ENCODE measurements at places on chromosomes 13 and 19. TPM values are rescaled to one million over a fixed set of nuclear protein-coding genes. Genes with fewer than 3 reads are reported as not detected.

DNA sequence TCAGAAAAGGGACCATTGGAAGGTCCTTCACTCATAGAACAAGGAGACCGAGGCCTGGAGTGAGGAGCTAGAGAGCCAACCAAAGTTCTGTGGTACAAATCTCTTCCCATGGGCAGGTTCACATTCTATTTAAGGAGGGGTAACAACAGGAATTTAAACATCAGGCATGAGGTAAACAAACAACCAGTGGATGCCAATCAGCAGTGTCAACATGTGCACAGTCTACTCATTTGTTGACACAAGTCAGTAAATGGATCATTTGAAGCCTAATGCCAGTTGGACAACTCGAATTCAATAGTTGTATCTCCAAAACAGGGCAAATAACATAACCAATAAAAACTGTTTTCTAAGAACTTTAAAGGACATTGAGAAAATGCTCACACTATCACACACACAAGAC is 6.3 kb upstream of the DOCK9 start:
- DNase-seq = no peak

- DNase-seq = no peak
Measured at GRCh38 chr13:99218969-99219368, 18.3 kb downstream of the UBAC2 start.

The FAM216B gene
- total RNA-seq = not detected

DNA sequence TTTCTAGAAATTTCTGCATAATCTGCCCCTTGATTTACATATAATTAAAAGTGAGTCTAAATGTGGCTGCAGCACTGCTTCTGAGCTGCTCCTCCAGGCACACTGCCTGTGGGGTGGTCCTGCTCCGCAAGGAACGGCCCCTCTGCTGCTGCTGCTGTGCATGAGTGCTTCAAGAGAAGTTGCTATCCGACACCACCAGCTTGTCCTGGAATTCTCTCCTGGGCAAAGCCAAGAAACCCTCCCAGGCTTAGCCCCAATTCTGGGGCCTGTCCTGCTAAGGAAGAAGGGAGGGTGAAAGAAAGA is 7.5 kb upstream of the PDCD5 start:
- no peak for DNase-seq

DNA sequence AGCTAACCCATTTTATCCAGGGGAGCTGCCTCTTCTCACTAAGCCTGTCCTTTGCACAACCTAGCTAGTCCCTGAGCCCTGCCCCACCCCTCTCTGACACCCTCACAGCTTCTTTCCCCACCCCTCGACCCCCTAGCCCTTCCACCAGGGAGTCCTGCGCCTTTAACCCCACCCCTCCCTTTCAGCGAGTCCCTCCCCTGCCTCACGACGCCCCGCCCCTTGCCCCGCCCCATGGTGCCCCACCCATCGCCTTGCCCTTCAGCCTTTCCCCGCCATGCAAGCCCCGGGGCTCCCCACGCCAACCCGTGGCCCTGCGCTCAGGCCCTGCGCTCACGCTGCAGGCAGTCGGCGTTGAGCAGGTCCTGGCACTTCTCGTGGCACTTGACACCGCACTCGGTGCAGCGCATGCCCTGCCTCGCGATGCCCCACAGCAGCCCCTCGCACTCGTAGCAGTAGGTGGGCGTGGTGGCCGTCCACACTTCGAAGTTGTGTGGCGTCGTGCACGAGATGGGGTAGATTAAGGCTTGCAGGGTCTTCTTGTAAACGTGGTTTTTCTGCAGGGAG is 40.0 kb downstream of the UNC13A start:
- no peak for DNase-seq

- no peak for DNase-seq
Measured at GRCh38 chr19:17058236-17058635, 17.0 kb downstream of the HAUS8 start.

- no peak for DNase-seq
Measured at GRCh38 chr13:33207615-33207961, 78.0 kb downstream of the STARD13 start.

The UGGT2 gene
- total RNA-seq = 31.4 TPM

DNA sequence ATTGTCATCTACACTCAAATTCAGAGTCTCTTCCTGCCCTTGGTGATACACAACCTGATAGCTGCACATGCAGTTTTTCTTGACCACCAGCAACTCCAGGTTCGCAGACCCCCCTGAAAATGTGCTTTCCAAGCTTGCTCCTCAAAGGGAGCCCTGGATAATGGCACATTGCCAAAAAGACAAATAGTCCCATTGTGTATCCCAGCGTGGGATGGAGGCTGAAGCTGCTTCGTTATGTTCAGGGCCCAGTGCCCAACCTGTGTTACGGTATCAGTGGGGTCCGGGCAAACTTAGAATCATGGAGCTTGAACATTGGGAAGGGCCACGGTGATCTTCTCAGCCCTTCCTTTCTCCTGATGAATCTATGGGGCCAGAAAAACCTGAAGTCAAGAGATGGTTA is 173.0 kb downstream of the TEX29 start:
- no peak for DNase-seq

The ZNF302 gene
- 22.5 TPM for total RNA-seq

GRCh38 chr19:55116232-55116858 is 1.1 kb downstream of the PPP1R12C start:
- DNase-seq = peak; percentile 14

DNA sequence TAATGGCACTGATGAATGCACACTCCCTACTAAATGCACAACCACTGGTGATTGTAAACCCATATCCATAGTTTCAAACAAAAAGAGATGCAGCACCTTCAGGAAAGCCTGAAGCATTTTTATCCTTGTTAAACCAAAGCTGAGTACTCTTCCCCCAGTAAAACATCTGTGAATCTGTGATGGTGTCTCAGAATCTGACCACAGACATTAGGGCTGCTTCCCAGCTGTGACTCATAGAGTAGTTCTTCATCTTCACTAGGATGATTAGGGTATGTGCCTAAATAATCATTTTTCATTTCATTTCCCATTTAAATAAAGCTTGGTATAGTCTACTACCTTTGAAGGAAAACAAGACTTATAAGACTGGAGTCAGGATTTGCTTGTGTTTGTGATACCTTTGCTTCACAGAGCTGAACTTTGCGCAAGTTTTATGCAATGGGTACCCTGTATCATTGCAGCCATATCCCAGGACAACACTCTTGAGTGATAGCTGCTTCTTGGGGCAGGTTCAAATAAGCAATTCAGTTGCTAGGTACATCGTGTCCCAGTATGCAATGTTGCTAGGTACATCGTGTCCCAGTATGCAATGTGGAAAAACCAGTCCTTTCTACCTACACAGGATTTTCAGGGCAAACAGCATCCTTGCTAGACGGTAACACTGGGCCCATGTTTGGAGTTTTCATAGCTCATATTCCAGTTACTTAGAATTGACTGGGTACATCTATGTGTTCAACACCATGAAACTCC is 277.1 kb downstream of the IRS2 start:
- DNase-seq = no peak

DNA sequence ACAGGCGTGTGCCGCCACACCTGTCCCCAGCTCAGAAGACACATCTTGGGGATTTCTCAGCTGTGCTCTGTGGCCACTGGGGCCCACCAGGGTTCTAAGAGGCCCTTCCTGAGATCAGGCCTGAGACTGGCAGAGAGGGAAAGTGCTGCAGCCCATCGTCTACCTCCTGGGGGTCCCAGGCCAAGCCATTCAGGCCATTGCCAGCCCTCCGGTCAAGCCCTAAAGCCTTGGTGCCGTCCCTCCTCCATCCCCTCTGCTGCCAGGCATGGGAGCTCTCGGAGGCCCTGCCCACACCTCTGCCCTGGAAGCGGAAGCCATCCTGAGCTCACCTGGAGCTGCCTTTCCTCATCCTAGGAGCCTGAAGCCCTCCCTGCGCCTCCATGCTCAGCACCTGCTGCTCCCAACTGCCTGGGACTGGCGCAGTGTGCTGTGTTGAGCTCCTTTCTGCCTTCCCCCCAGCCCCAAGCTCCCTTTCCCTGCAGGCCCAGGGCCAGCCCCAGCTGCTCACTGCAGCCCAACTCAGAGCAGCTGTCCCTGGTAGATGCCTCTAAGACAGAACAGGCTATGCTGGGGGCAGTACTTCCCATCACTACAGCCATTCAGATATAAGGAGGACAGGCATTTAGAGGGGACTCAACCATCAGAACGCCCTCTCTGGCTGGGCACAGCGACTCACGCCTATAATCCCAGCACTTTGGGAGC is 2.9 kb downstream of the SLC7A9 start:
- no peak for DNase-seq

- no peak for DNase-seq
Measured at GRCh38 chr19:51060973-51061372, 3.9 kb downstream of the KLK13 start.

- no peak for DNase-seq
Measured at GRCh38 chr19:43329989-43330388, 23.5 kb upstream of the CD177 start.

- no peak for DNase-seq
Measured at GRCh38 chr13:34172048-34172447, 354.1 kb downstream of the RFC3 start.

The SMARCA4 gene
- 76.1 TPM for total RNA-seq

- DNase-seq = no peak
Measured at GRCh38 chr13:28582225-28582891, 76.6 kb upstream of the POMP start.

DNA sequence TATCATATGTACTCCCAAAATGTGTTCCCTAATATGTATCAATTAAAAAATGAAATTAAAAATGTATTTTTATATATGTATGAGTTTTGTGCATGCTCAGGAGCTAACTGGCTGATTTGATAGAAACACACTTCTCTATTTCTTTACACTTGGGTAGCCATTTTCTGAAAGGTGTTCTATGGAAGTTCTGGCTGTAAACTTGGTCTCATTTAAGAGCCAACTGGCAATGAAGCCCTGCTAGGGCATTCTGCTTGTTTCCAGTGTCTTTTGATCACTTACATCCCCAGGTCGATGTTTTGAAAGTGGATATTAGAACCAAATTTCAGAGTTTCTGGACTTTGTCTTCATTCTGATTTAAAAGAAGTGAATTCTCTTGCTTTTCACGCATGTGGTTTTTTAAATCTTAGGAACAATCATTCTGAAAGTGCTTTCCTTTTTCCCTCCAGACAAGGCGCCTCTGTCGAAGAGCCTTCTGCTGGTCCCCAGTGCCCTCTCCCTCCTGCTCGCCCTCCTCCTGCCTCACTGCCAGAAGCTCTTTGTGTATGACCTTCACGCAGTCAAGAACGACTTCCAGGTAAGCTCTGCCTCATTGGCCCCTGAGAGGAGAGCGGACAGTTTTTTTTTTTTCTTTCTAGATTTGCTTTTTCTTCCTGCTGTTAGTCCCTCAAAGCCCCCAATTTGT is 20.1 kb downstream of the GPR18 start:
- DNase-seq = no peak

DNA sequence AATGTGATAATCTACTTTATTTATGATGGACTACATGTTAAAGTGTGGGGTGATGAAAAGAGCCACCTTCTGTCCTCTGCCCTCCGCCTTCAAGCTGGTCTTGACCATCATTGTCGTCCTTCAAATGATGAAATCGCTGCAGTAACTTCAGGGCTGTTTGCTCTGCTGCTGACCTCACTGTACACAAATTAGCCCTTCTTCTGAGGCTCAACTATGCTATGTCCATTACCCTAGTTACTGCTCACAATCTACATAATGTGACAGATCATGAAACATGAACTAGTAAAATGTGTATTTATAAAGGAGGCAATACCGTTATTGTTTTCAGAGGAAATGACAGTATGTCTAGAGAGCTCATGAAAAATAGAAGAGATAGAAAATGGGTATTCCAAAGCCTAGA is 145.9 kb downstream of the RFC3 start:
- no peak for DNase-seq

DNA sequence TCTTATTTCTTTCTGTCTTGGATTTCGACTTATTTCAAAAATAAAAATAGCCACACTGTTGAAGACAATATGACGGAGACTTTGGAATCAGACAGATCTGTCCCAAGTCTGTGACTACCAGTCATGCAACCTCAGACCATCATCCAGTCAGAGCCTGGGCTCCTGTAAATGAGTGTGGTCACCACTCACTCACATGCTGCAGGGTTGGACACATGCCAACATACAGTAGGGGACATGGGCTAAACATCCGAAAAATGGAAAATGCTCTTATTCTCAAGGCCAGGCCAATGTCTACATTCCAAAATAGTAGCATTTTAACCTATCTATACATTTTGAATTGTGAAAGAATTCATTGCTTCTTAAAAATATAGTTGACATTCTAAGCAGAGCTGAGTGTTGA is 75.5 kb upstream of the EDNRB start:
- DNase-seq = no peak

DNA sequence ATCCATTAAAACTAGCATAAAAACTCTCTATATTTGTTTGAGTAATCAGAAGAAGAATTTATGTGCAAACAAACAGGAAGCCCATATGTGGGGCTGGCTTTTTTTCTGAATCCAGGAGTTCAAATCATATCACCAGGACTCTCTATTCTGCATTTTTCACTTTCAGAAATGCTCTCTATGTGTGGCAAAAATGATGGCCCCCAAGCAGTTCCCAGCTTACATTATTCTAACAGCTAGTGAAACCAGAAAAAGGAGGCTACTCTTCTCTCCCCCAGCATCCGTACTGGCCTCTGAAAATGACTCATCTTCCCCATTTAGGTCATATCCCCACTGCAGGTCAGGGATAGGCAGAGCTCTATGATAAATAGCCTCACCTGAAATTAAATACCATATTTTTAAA is 20.4 kb downstream of the RBM26 start:
- DNase-seq = no peak

GRCh38 chr13:42049454-42049813 is 986 bp downstream of the DGKH start:
- DNase-seq = no peak

The S1PR2 gene
- 1.9 TPM for total RNA-seq

The C5AR1 gene
- 3.1 TPM for total RNA-seq

The GNA15 gene
- not detected for total RNA-seq

DNA sequence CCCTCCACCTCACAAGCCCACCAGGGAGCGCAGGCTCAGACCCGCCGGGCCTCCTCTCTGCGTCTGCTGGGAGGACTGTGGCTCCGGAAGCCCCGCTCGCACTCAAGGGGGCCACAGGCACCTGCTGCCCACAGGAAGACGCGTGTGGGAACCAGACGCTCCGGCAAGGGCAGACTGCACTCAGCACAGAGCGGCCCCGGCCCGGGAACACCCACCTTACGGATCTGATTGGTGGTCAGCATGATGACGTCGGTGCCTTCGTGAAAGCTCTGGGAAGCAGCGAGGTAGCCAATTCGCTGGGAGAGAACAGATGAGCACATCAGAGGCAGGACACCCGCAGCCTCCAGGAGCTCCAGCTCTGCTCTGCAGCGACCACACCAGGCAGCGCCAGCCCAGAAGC is 14.6 kb downstream of the AP3D1 start:
- DNase-seq = no peak

The DHDH gene
- 4.4 TPM for total RNA-seq

- DNase-seq = no peak
Measured at GRCh38 chr13:40456397-40456953, 210.0 kb downstream of the FOXO1 start.

The OR4F17 gene
- total RNA-seq = not detected

DNA sequence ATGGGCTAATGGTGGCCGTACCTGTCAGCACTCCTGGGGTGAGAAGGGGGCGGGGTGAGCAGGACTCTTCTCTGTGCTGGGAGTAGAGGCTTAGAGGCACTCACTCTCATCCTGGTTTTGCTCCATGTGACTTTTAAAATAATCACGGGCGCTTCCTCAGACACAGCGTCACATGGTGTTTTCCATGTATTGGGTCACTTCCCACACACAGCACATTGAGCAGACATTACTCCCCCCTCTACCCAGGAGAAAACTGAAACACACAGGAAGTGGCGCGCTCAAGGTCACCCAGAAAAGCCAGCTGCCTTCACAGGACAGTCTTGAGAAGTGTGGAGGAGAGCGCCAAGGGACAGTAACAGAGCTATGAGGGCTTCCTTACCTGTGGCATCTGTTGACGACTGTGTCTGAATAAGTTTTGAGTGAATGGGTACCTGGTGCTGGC is 23.2 kb downstream of the SPATA13 start:
- DNase-seq = peak; percentile 73
